Stimulated activated CD8-positive, alpha-beta memory T cell treated with anti-CD3 and anti-CD28 coated beads, Interleukin-15, amount 100 ng/mL, for 24 hours (primary cell): ENCODE measurements at places on chromosomes 16 and 17.

GRCh38 chr17:82090549-82091263 lies 7.3 kb downstream of the FASN start:
- DNase-seq, result no peak

GRCh38 chr16:19980632-19981265 lies 92.9 kb downstream of the GPR139 start:
- DNase-seq, result no peak

- no peak for DNase-seq
These were observed 38.6 kb upstream of the TENT4B start for GRCh38 chr16:50114357-50115129.

DNA sequence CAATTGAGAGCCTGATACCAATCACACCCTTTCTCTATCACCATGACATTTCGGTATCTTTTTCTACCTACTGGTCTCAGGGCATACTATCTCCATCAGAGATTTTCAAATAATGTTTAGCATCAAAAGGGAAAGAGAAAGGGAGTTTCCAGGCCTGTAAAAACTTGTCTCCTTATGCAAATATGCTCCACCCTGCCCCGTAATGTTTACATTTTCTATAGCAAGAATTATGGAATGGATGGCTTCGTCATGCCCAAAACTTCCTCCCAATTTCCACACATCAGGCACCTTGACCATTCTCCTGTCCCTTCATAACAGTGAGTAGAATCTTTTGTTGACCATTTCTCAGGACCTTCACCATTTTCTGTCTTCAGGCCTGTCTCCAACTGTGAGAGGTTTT lies 30.9 kb upstream of the HLF start:
- DNase-seq, result no peak

GRCh38 chr16:55471448-55472097 lies 7.4 kb upstream of the MMP2 start:
- DNase-seq, result no peak

GRCh38 chr16:58031016-58031800 lies 5.7 kb downstream of the MMP15 start:
- DNase-seq, result no peak

GRCh38 chr16:82756283-82756599 lies 129.5 kb downstream of the CDH13 start:
- DNase-seq, result no peak
